ENCODE measurements at places on chromosomes 5 and 9.

DNA sequence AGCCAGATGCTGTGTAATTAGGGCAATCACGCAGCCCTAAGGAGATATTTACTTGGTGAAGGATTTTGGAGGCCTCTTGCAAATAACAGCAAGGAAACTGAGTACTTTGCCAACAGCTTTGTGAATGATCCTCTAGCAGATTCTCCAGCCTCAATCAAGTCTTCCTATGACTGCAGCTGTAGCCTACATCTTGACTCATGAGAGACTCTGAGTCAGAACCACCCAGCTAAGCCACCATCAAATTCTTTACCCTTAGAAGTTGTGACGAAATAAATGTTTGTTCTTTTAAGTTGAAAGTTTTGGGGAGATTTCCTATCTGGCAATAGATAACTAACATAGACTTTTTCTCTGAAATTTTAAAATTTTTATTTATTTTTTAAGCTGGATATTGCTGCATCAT lies 237.6 kb upstream of the CCNH start:
- DNase-seq: no peak

DNA sequence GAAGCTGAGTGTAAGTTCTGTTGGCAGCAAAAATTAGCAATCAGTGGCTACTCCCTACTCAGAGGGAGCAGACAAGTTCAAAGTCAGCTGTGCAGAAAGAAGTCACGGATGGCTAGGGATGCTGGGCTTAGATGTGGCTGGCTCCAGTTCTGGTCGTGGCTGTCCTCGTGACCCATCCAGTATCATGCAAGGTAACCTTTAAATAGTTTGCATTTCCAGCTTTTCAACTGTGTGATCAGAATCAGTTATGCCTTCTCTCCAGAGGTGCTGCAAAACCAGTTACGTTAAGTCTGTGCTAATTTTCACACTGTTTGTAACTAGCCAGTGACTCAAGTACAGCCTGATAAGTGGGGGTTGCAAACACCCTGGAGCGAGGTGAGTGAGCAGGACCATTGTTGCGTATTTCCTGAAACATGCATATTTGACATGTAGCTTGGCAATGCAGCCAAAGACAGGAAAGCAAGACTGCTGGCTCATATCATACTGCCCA lies 302.4 kb downstream of the ATPSCKMT start:
- no peak for DNase-seq

DNA sequence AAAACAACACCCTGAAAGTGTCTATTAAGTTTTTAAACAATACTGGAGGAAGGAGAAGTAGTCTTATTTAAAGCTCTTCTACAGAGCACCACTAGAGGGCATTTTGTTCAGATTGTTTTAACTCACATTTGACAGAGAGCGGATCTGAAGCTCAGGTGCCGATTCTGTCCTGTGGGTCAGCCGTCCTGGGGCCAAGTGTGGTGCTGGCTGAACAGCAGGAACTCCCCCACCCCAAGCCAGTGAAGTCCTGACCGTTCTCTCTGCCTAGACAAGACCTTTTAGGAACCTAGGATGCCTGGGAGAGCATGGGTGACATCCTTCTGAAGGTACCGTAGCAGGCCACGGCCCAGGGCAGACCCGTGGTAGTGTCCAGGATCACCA lies 3.9 kb downstream of the EXOC3 start:
- peak; percentile 49 for DNase-seq

DNA sequence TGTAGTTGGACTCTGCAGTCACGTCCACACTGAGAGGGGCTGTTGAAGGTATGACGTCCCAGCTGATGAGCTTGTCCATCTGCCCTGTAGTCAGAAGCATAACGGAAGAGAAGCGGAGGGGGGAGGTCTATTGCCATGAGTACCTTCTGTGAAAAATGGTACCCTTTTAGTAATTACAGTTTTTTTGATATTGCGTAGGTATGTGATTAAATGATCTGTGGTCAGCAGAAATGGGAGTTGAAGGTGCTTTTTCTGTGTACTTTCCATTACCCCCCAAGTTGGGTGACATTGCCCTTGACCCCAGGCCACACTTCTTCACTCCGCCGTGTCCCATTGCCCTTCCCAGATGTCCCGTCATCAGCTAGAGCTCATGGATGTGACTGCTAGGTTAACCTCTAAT lies 45.9 kb downstream of the SNX30 start:
- no peak for DNase-seq

- DNase-seq: no peak
Measured at GRCh38 chr9:124676159-124676551, 95.0 kb downstream of the NR6A1 start.

- no peak for DNase-seq
Measured at GRCh38 chr9:95815961-95816360, 59.5 kb upstream of the ERCC6L2 start.

DNA sequence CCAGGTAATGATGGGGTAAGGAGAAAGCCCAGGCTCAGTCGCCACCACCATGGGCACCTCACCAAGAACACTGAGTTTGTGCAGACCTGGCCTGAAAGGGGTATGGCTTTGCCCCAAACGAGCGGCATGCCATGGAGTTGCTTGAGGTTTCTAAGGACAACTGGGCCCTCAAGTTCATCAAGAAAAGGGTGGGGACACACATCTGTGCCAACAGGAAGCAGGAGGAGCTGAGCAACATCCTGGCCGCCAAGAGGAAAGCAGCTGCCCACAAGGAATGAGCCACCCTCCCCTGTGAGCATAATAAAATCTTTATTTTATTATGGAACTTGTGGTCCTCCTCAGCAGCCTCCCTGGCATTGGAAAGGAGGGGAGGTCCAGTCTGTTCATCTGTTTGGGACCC lies 23.8 kb downstream of the CD14 start:
- peak; percentile 2 for DNase-seq

- no peak for DNase-seq
Measured at GRCh38 chr5:14133394-14133793, 9.7 kb upstream of the TRIO start.

- no peak for DNase-seq
Measured at GRCh38 chr9:8183618-8184017, 384.0 kb upstream of the DMAC1 start.

- DNase-seq: no peak
Measured at GRCh38 chr9:136776947-136777346, 12.6 kb upstream of the LCN15 start.

- DNase-seq: no peak
Measured at GRCh38 chr5:158514319-158514985, 585.3 kb downstream of the EBF1 start.

- no peak for DNase-seq
Measured at GRCh38 chr9:18665947-18666346, 192.0 kb downstream of the ADAMTSL1 start.

DNA sequence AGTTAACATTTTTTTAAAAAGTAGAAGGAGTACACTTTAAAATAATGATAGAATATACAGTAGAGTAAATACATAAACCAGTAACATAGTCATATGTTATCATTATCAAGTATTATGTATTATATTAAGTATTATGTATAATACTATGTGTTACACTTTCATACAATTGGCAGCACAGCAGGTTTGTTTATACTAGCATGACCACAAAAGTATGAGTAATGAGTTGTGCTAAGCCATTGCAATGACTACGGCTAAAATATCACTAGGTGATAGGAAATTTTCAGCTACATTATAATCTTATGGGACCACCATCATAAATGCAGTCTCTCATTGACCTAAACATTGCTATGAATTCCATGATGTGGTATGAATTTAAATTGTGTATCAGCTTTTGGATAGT lies 506.0 kb downstream of the HTR1A start:
- DNase-seq: no peak

DNA sequence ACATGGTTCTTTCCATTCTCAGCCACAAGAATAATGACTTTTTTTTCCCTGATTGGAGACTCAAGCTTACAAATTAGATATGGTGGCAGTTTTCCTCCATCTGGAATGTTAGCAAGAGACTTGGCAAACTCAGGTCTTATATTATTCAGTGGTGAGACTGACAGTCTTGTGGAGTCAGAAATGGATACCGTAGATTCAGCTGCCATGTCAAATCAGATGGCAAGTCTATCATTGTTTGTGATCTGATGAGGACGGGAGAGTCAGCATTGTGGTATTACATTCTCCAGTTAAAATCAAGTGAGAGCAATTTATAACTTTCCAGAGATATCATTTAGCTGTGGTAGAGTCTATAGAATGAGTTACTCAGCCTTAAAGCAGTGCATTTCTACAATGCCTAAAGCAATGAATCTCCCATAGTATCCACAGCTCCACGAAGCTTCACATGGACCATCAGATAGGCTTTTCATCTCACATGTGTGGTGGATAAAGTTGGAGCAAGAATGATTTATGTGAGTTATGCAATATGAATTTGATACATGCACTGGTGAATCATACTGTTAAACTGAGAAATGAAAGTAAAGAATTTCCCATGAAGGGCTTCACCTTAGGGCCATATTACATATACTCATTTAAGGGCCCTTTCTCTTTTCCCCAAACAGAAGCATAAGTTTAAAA lies 430.6 kb downstream of the ZNF608 start:
- DNase-seq: no peak

DNA sequence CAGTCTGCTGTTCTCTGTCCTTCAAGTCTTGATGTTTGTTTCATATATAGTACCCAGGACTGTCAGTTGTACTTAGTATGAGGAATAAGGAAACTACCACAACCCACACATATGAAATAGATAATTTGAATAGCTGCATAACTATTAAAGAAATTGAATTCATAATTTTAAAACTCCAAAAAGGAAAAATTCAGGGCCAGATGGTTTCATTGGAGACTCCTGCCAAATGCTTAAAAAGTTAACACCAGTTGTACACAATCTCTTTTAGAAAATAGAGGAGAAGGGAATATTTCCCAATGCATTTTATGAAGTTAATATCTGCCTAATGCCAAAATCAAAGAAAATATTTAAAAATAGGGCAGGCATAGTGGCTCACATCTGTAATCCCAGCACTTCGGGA lies 24.6 kb upstream of the SPIN1 start:
- no peak for DNase-seq

- DNase-seq: no peak
Measured at GRCh38 chr9:15329539-15330109, 22.6 kb upstream of the TTC39B start.

- DNase-seq: no peak
Measured at GRCh38 chr9:115300874-115301273, 182.9 kb upstream of the TNC start.

DNA sequence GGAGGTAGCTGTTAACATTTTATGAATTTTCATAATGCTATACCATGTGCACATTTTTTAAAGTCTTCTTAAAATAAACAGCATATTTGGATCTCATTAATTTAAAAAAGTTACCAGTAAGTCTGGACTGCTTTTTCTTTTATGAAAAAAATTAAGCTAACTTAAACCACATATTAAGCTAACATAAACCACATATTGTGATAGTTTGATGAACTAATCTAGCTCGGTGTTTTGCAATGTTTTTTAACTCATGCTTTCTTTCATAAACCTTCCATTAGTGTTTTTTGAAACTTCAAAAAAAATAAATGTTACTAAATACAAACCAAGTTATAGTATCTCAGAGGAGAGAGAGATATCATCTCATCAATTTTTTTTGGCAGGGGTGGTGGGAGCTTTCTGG lies 26.5 kb downstream of the POLK start:
- peak; percentile 44 for DNase-seq

GRCh38 chr5:139640421-139641115 lies 7.6 kb upstream of the CXXC5 start:
- DNase-seq: no peak

- no peak for DNase-seq
Measured at GRCh38 chr5:68368311-68369022, 152.9 kb downstream of the PIK3R1 start.

DNA sequence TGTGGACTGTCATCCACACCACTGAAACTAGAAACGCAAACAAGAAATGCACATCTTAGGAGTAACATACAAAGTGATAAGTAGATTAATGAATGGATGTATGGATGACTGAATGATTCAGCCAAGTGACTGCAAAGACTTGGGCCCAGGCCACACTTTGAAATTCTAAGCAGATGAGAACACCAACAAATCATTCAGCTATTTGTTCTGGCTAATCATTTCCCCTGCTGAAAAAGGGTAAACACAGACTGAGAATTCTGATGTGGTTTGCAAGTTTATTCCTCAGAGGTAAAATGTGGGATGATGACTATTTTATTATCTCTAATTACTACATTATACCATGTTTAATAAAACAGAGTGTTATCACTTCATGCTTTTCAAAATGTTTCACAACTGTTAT lies 163.2 kb upstream of the ADAMTS16 start:
- DNase-seq: no peak

DNA sequence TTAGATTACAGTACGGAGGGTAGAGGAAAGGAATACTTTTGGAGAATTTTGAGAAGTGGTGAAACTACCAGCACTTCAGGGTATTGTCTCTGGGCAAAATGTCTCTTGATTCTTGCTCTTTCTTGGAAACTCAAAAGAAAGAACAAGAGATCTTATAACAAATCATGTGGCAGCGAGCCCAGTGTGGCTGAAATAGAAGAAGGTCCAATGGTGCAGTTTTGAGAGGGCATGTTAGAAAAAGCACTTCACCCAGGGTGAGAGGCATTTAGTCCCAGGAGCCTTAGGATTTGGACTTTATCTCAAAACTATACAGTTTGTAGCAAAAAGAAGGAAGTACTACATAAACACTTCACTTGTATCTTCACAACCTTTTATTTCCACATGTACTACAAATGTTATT lies 39.4 kb downstream of the NNT start:
- no peak for DNase-seq

DNA sequence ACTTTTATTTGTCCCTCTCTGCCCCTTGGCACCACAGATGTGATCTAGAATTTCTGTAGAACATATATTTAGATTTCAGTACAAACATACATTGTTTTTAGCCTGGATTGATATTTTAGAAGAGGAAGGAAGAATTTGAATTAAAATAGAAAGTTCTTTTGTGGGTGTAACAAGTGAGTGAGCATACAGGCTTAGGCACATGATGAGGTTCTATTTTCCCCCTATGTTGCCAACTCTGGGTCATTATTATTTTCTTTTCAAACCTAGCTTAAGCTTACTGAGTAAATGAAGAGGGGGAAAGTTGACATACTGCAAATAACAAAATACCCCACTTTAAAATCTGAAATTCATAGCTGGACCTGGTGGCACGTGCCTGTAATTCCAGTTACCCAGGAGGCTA lies 102.9 kb downstream of the GCNT1 start:
- DNase-seq: no peak

GRCh38 chr5:178671602-178672144 lies 44.8 kb upstream of the CLK4 start:
- DNase-seq: no peak

DNA sequence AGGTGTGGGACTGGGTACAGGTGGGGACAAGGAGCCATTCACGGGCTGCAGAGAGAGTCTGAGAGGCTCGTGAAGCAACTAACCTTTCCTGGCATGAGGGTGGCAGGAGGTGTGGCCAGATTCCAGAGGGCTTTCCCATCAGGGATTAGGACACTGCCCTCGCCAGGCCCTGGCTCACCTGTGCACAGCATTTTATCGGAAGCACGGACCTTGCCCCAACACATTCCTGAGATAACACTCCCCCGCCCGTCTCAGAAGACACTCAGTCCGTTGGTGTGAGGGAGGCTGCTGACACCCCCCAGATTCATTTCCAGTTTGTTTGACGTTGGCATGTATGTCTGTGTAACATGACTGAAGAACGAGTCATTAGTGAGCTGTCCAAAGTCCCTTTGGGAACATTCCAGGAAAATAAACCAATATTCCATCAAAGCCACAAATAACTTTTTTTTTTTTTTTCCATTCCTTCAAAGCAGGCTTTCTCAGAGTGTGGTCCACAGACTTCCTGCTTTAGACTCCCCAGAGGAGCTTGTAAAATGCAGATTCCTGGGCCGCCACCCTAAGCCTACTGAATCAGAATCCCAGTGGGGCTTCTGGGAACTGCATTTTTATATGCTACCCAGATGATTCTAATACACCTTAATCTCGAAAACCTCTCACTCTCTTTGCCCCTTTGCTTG lies 23.4 kb downstream of the WWC1 start:
- no peak for DNase-seq

Data from AML-193 (cell line).